NCI-H774 (cell line): ENCODE measurements at places on chromosomes 5 and 9.
A peak's percentile ranks its signal among the peaks of the same experiment; 100 is the strongest.

GRCh38 chr5:111699976-111700375, 57.0 kb downstream of the NREP start:
- DNase-seq: no peak

GRCh38 chr5:116058346-116058936, 26.2 kb downstream of the ARL14EPL start:
- no peak for DNase-seq

GRCh38 chr9:97474372-97474925, 27.0 kb upstream of the TMOD1 start:
- no peak for DNase-seq

- peak; percentile 44 for DNase-seq
These were observed 33.7 kb downstream of the LHX3 start for GRCh38 chr9:136171009-136171800.

GRCh38 chr5:133467335-133467779, 145.0 kb downstream of the FSTL4 start:
- no peak for DNase-seq

DNA sequence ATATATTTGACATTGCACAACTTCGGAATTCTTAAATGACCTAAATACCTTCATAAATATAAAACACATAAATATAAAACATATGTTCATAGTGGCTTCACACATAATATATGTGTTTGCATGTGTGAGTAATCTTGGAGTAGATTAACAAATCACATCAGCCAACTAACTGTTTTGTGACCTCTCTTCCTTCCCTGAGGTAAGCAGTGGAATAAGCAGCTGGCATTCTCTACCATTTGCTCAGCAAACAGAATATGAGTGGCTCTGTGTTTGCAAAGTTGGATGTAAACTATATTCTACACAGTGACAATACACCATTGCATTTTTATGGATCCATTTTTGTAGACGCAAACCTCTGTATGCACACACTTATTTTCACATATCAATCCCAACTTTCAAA, 189.9 kb downstream of the ACER2 start:
- no peak for DNase-seq

DNA sequence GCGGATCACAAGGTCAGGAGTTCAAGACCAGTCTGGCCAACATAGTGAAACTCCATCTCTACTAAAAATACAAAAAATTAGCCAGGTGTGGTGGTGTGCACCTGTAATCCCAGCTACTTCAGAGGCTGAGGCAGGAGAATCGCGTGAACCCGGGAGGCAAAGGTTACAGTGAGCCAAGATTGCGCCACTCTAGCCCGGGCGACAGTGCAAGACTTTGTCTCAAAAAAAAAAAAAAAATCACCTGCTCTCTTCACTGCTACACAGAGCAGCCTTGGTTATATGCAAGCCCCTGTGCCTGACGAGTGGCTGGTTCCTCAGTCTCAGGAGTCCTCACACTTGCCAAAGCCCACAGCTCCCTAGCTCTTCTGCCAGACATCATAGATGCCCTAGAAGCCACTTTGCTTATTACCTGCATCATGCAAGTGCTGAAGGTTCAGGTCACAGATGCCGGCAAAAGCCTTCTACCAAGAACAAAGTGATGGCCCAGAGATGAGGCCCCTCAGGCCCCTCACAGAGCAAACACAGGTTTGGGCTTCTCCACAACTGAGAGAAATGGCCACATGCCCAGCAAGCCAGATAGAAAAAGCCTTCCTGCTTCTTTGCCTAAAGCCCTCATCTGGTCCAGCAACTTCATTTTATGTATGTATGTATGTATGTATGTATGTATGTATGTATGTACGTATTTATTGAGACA, 176.4 kb downstream of the AUH start:
- DNase-seq: no peak
